ENCODE measurements at places on chromosomes 3 and 15.

DNA sequence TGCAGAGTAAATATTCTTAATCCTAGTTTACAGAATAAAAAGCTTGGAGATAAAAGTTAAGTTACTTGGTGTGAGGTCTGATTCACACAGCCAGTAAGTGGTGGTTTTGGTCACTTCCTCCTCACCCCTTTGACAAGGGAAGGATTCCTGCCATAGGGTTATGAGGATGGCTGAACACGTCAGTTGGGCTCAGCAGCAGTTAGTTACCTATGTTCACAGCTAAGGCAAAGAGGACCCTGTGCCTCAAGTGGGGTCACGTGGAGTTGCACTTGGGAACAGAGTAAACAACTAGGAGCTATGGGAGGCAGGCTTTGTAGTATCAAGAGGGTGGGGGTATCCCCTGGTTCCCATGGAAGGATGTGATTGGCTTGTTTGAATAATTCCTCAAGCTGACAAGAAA is 232.2 kb downstream of the UBE2E2 start:
- DNase-seq: no peak

GRCh38 chr15:68411735-68412134 is 20.2 kb downstream of the ITGA11 start:
- DNase-seq: no peak

DNA sequence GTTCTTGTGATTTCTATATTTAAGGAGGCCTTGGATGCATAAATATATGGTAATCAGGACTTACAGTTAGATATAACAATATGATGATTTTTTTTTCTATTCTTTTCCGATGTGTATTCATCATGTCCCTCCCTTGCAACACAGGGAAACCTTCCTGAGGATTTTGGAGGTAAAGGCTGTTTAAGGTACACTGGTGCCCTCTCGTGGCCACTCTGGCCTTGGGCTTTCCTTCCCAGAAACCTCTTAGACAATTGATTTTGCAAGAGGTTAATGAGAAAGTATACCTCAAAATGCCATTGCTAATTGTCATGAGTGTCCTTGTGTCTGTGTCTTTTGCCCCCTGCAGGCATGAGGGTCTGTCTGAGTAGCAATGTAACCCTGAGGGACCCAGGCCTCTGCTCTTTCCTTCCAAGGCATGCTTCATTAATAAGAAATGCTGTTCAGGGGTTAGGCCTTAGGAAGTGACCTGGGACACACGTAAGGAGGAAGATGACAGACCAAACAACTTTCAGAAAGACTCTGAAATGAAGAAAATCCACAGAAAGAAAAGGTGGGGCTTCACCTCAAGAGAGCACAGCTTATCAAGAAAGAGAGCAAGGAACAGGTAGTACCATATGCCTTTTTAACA is 70.3 kb upstream of the PPP2R3A start:
- peak; percentile 73 for DNase-seq

DNA sequence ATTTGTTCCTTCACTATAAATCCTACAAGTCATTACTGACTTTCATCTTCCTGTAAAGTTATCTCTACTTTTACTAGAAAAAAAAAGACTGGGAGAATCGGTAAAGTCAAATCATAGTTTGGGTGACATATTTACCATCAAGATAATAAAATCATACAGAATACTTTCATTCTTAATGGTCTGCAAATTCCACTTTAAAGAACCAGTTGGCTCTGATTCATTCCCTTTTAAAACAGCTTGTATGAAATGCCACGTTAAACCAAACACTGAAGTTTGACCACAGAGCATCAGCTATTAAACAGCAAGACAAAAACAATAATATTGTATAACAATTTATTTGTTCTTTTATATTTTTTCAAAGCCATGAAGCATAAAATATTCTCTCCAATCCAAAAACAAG is 100.7 kb downstream of the FBN1 start:
- DNase-seq: peak; percentile 32

GRCh38 chr15:100944986-100945385 is 25.8 kb downstream of the LRRK1 start:
- DNase-seq: no peak

- DNase-seq: no peak
Measured at GRCh38 chr15:74604983-74605794, 10.4 kb upstream of the CLK3 start.

- no peak for DNase-seq
Measured at GRCh38 chr3:1734494-1735122, 364.1 kb upstream of the CNTN4 start.

DNA sequence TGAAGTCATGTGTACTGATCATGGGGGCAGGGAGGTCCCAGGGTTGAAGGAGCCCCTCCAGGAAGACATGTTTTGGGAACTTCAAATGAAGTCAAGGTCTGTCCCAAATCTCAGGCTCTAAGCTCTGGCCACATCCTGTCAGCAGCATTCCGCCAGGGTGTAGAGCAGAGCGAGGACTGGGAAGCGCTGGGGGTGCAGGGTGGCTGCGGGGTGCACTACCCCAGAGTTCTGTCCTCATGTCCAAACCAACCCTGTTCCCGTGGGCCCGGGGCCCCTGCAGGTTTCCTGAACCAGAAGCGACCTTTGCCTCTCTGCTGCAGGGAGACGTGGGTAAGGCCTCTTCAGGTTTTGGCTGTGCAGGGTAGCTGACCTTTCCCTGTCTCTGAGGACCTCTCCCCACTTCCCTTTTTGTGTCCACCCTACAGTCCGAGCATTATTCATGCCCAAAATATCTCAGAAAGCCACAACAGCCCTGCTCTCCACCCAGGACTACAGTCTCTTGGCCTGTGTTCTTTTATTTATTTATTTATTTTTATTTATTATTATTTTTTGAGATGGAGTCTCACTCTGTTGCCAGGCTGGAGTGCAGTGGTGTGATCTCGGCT is 26.6 kb upstream of the FLNB start:
- DNase-seq: peak; percentile 19

DNA sequence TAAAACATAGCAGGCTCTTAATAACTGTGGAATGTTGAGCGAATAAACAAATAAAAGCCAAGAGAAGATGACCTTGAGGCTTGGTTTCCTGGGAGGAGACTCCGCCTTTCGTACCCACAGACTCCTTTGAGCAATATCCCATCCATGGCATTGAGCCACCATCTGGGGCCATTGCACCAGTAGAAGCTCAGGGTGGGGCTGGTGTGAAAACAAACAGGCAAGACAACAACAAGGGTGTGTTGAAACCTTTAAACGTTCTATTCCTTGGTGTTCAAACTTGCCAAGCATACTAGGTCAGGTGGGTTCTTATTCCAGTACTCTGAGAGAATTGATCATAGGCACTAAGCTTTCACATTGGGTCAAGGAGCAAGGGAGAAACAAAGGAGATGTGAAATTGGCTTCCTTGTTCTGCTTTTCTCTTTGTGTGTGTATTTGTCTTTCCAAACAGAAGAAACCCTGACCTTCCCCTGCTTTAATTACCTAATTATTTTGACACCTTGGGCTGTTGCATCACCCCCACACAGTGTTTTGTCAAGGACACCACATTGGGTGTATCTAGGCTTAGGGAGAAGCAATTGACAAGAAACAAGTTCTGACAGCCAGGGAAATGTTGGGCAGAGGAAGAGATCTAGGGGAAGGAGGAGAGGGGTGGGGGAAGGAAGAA is 105.1 kb upstream of the BCL6 start:
- no peak for DNase-seq

DNA sequence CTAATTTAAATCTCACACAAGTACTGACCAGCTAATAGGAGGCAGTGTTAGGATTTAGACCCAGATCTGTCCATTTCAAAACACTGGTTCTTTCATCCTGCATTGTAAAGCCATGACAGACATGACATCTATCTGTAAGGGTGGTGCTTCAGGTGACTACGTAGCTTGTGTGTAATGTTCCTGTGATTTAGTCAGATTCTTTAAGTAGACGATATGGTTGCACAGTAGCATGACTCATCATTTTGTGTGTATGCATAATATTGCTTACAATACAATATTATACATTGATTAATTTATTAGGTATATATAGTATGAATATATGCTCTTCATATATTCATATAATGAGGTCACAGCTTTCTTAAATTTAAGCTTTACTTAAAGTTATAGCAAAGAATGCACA is 628.5 kb downstream of the GRM7 start:
- DNase-seq: no peak

DNA sequence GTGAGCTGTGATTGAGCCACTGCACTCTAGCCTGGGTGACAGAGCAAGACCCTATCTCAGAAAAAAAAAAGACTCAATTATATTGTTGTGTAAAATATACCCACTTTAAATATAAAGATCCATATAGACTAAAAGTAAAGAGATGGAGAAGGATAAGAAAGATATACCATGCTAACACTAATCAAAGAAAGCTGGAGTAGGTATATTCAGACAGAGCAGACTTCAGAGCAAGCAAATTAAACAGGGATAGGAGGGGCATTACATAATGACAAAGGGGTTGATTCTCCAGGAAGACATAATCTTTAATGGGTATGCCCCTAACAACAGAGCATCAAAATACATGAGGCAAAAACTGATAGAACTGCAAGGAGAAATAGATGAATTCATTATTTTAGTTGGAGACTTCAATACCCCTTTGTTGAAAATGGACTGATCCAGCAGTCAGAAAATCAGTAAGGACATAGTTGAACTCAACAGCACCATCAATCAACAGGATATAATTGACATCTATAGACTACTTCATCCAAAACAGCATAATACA is 31.1 kb upstream of the RNU6-1 start:
- DNase-seq: no peak

DNA sequence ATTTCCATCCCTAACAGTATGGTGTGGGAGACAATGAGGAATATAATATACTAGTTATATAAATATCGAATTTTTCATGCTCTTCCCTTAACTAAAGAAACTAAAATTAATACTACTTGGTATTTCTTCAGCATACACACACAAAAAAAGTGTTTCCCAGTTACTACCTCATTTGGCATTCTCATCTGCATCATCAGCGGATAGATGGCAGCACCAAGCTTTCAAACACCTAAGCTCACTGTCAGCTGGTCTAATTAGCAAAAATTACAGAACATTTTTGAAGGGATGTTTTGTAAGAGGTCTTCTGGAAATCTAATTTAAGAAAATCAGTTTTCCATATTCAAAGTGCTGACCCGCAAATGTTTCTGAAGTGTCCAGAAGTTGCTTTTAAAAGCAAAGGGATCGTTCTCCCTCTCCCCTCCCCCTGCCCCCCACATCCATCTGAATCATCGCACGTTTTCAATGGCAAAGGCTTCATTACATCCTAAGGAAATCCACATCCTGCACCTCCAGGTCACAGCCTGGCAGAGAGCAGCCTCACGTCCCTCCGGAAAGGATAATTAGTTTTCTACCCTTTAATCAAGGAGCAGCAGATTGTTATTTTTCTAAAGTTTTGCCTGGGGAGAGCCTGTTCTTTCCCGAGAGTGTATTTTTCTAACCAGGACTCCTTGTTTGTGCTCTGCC is 86.1 kb upstream of the SPATA12 start:
- DNase-seq: no peak

DNA sequence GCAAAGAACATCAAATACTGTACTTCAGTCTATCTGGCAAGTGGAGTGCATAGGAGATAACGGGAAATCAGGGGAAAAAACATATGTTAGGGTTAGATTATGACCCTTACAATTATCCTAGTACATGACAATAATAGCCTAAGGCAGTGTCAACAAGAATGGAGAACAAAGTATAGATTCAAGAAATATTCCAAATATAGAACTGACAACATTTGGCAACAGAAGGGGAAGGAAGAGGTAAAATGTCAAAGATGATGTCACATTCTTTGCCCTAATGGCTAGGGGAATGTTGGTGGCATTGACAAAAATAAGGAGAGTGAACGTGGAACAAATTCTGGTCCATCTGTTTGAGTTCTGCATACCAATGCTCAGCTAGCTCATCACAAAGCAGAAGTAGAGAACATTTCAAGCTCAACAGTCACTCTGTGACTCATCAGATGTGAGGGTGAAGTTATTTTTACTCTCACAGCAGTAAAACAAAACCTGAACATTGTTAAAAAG is 15.5 kb upstream of the ATP8B4 start:
- DNase-seq: peak; percentile 92

GRCh38 chr15:70523192-70523591 is 240.2 kb downstream of the UACA start:
- no peak for DNase-seq

- DNase-seq: no peak
Measured at GRCh38 chr15:50979041-50979440, 70.6 kb downstream of the AP4E1 start.

DNA sequence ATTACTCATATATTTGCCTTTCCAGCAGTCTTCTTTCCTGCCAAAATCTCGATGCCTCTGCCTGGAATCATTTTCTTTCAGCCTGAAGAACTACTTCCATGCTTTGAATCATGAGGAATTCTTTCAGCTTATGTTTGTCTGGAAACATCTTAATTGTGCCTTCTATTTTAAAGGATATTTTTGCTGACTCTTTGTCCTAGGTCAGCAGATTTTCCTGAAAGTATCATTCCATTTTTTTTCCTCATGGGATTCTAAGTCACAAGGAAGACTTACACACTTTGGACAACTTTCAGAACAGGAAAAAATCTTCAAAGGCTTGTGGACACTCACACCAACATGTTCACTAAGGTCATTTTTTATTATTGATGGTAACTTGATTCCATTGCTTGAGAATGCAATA is 10.1 kb downstream of the PRR23E start:
- DNase-seq: no peak

DNA sequence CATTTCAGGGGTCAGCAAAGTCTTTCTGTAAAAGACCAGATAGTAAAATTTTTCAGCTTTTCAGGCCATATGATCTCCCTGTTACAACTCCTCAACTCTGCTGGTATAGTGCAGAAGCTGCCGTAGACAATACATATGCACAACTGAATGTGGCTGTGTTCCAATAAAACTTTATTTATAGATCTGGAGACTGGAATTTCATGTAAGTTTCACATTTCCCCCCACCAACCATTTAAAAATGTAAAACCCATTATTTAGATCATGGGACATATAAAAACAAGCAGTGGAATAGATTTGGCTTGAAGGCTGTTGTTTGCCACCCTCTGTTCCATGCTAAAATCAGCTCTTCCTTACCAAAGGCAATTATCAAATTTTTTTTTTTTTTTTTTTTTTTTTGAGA is 28.8 kb upstream of the MEX3B start:
- no peak for DNase-seq

Measured in HCEC 1CT (cell line).